Fibroblast of lung (primary cell): ENCODE measurements at places on chromosomes 1 and 21.
A peak's percentile ranks its signal among the peaks of the same experiment; 100 is the strongest.

- peak; percentile 40 for DNase-seq
Observed at GRCh38 chr1:232327269-232327668, 302.7 kb downstream of the SIPA1L2 start.

- DNase-seq: no peak
Observed at GRCh38 chr1:202691816-202692215, 18.4 kb downstream of the SYT2 start.

GRCh38 chr21:44948426-44949120 is 8.7 kb downstream of the SLX9 start:
- no peak for DNase-seq

- peak; percentile 24 for DNase-seq
Observed at GRCh38 chr1:25743164-25744139, 56.5 kb upstream of the SELENON start.

- DNase-seq: no peak
Observed at GRCh38 chr1:78549331-78549730, 58.6 kb downstream of the PTGFR start.

- DNase-seq: no peak
Observed at GRCh38 chr1:32766328-32766972, 50.7 kb downstream of the YARS1 start.

- no peak for DNase-seq
Observed at GRCh38 chr1:10489291-10490055, 14.7 kb downstream of the PEX14 start.

GRCh38 chr1:177983482-177984135 is 13.8 kb upstream of the SEC16B start:
- DNase-seq: no peak

GRCh38 chr21:39153373-39153772 is 29.9 kb downstream of the PSMG1 start:
- DNase-seq: no peak

GRCh38 chr1:100629391-100629790 is 90.2 kb upstream of the VCAM1 start:
- no peak for DNase-seq

DNA sequence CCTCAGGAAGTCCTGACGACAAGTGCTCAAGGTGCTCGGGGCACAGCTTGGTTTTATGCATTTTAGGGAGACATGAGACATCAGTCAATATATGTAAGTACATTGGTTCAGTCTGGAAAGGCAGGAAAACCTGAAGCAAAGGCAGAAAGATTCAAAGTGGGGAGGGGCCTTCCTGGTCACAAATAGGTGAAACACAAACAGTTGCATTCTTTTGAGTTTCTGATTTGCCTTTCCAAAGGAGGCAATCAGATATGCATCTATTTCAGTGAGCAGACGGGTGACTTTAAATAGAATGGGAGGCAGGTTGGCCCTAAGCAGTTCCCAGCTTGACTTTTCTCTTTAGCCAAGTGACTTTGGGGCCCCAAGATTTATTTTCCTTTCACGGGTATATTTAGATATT is 8.9 kb upstream of the RNF187 start:
- no peak for DNase-seq

GRCh38 chr1:25695090-25695770 is 78.6 kb downstream of the MAN1C1 start:
- DNase-seq: peak; percentile 100

GRCh38 chr1:14755518-14756252 is 157.2 kb downstream of the KAZN start:
- DNase-seq: no peak

GRCh38 chr1:178241057-178241456 is 147.2 kb downstream of the RASAL2 start:
- DNase-seq: peak; percentile 74

GRCh38 chr1:70627910-70628309 is 216.8 kb downstream of the CTH start:
- peak; percentile 1 for DNase-seq

DNA sequence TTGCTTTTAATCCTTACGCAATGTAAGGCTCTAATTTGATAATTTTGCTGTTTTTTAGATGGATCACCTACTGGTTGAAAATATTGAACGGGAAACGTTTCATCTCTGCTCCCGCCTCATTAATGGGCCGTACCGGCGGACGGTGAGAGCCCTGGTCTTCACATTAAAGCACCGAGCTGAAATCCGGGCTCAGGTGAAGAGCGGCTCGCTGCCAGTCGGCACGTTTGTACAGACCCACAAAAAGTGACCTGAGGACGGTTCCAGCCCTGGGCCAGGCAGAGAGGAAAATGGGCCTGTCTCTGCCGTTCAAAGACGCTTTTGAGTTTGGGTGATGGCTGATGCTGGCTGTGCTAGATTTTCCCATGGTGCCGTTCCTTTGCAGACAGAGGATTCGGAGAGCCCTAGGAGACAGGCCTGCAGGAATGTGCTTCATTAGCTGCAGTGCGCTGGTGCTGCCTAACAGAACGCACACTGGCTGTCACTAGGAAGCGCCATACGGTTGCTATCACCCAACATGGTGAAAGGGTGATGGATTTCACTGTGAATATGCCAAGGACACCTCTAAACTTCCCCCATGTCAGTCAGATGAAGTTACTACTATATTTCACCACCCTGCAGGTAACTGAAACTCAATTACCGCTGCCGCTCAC is 42.9 kb downstream of the TCEANC2 start:
- DNase-seq: no peak
